ENCODE measurements at places on chromosomes 1 and 21.

DNA sequence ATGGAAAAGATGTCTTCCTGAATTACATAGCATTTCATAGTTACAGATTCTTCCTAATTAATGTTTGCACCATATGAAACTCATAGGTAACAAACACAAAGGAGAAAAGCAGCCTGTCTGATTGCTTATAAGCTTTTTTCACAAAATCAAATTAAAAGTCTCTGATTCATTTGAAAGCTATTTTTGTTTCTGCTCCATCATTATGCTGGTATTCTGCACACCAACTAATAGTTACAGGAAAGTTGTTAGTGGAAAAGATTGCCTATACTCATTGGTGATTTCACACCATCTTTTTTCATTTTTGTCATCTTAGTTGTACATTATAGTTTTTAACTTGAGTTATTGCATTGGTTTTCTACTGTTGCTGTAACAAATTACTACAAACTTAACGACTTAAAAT, 70.0 kb downstream of the PRKAA2 start:
- no peak for DNase-seq

DNA sequence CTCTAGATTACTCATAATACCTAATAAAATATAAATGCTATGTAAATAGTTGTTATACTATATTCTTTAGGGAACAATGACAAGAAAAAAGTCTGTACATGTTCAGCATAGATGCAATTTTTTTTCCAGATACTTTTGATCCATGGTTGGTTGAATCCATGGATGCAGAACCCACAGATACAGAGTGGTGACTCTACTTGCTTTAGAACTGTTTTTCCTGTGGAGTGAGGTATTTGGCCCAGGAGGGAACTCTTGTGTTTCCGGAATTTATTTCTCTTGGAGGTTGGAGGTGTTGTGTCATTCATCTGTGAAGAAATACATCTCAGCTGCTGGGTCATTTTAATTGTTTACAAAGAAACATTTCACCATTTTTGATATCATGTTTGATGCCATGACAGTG, 28.7 kb downstream of the TMEM200B start:
- no peak for DNase-seq

DNA sequence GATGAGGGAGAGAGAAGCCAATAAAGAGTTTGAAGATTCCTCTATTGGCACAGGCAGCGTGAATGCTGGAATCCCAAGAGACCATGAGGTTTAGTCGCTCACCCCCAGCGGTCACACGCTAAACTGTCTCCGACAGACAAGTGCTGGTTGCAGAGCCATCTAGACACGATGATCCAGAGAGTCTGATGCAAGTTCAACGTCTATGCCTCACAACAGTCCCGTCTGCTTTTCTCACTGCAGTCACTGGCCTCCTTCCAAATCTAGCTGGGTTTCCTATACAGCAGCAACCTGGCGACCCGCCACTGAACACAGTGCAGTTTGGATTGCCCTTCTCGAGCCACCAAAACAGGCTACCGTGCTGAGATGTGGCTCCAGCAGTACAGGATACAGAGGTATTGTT, 98.6 kb upstream of the KRTAP19-8 start:
- peak; percentile 7 for DNase-seq

DNA sequence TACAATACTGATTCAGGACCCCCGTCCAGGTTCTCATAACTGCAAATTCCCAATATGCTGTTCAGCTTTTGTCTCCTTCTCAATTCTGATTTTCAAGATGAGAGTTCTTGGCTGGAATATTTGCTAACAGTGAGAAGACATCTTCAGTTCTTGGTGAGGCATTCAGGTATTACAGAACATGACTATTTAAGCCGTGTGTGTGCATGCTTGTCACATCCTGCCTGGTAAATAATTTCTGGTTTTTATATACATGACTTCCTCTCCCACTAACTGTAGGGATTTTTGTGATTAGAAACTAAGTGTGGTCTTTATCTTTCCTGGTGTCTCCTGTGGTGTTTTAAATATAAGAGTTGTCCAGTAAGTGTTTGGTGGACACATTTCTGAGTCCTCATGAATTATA, 10.2 kb upstream of the SLC19A2 start:
- DNase-seq, result no peak

- DNase-seq, result no peak
Measured at GRCh38 chr1:167706931-167707877, 14.6 kb upstream of the MPZL1 start.

GRCh38 chr1:30875197-30875596, 33.4 kb downstream of the SDC3 start:
- no peak for DNase-seq

GRCh38 chr1:70504176-70504820, 93.2 kb downstream of the CTH start:
- DNase-seq, result no peak

DNA sequence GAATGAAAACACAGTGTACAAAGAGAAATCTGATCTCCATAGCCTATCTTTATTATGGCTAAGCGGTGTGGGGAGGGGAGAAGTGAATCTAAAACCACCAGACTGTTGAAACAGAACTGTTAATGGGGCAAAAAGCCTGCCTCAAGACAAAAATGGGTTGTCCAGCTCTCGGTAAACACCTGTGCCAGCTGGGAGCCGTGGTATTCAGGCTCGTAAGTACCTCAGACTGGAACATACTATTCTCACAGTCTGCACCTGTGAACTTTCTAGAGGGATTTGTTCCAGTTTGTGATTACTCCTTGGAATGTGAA, 42.7 kb upstream of the ATP1A1 start:
- no peak for DNase-seq

DNA sequence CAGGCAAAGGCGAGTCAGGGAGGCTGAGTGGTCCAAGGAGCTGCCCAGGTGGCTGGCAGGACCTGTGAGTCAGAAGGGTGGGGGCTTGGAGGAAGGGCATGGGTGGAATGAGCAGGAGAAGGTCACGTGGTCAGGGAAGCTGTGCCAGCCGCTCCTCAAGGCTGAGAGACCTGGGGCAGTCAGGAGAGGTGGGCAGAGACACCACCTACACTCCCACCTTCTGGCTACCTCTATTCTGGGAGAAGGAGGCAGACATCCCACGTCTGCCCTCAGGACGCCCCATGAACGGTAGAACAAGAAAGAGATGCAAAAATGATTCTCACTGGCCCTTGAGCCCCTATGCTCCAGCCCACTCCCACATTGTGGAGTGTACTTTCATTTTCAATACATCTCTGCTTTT, 151.8 kb upstream of the RAB4A start:
- no peak for DNase-seq

GRCh38 chr1:53183095-53183990, 13.3 kb upstream of the CPT2 start:
- peak; percentile 84 for DNase-seq

Data from AG04450 (cell line).